CD8-positive, alpha-beta memory T cell (primary cell): ENCODE measurements at places on chromosomes 1 and 21. TPM values are rescaled to one million over a fixed set of nuclear protein-coding genes. Genes with fewer than 3 reads are reported as not detected.
A peak's percentile ranks its signal among the peaks of the same experiment; 100 is the strongest.

The YOD1 gene
- 10.3 TPM for total RNA-seq

DNA sequence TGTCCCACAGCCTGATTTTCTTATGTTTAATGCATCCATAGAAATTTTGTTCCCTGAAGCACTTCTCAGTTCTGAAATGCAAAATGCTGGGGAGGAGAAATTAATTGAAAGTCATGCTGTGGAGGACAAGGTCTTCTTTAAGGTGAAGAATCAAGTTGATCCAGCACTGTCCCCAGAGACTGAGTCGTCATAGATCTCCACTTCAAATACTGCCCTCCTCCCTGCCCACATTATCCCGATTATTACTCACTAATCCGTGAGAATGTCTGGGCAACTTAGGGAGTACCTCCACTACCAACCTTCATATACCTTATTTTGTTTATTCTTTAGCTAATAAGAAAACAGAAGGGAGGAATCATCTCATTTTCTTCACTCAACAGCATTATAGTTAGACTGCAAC is 70.0 kb upstream of the FMN2 start:
- H3K27ac ChIP-seq: no peak overlapping the region
- no peaks in the 10 kb centered on the region for H3K4me1 ChIP-seq
- no peak for DNase-seq

The SPRR2A gene
- not detected for total RNA-seq

The BMP8B gene
- 1.2 TPM for total RNA-seq

DNA sequence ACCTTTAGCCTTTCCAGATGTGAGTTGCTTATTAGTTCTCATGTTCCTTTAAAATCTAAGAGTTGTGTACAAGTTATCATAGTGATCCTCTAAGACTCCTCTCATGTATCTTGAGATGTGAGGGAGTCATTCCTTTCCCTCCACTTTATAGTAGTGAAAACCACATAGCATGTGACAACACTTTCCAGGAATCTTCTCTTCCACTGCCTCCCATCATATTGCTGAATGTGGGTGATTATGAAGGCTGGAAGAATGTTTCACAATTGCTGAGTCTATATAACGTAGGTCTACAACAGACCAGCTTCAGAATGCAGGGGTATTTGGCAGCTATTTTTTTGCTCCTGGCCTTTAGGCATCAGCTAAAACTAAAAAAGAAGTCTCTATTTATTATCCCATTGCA is 44.7 kb upstream of the LRRC7 start:
- DNase-seq: no peak
- H3K36me3 ChIP-seq: no peaks in the 10 kb centered on the region
- H3K4me1 ChIP-seq: no peaks in the 10 kb centered on the region
- no peak overlapping the region for H3K27ac ChIP-seq
- no peaks in the 10 kb centered on the region for H3K27me3 ChIP-seq
- H3K4me3 ChIP-seq: no peak overlapping the region

GRCh38 chr1:234722904-234723720 is 113.1 kb upstream of the IRF2BP2 start:
- H3K27me3 ChIP-seq: no peaks in the 10 kb centered on the region
- peaks cover 63% of the 10 kb centered on the region for H3K4me1 ChIP-seq
- peak overlapping the region; percentile 96 for H3K27ac ChIP-seq
- DNase-seq: peak; percentile 15
- H3K4me3 ChIP-seq: peak overlapping the region; percentile 57
- no peaks in the 10 kb centered on the region for H3K36me3 ChIP-seq

The GUCA2A gene
- total RNA-seq: not detected

DNA sequence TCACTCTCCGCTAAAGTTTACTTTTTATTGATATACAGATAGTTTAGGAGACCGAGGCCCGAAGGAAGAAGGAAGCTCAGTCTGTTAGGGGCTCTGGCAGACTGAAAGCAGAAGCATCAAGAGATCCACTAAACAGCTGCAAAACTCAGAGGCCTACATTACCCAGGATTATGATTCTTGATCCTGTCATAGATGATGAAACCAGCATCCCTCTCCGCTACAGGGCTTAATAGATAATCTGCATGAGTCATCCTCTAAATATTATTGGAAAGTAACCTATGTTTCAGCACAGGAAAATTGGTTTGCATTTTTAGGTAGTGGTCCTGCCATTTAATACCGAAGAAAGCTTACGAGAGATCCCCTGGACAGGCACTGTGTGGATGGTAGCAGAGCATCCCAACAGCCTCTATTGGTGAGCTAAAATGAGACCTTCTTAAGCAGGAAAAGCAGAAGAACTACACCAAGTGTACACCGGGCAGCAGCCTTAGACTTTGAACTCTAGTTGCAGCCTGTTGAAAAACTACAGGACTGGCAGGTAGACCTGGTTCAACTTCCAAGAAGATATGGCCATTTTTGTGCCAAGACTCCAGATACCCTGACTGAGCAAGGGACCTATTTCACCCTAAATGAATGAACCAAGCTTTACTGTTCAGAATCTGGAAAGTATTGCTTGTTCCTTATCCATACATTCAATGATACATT is 6.8 kb downstream of the CASQ2 start:
- no peaks in the 10 kb centered on the region for H3K27me3 ChIP-seq
- no peak for DNase-seq
- H3K36me3 ChIP-seq: no peaks in the 10 kb centered on the region
- H3K27ac ChIP-seq: no peak overlapping the region
- no peaks in the 10 kb centered on the region for H3K4me1 ChIP-seq

The ADAM30 gene
- total RNA-seq: not detected

DNA sequence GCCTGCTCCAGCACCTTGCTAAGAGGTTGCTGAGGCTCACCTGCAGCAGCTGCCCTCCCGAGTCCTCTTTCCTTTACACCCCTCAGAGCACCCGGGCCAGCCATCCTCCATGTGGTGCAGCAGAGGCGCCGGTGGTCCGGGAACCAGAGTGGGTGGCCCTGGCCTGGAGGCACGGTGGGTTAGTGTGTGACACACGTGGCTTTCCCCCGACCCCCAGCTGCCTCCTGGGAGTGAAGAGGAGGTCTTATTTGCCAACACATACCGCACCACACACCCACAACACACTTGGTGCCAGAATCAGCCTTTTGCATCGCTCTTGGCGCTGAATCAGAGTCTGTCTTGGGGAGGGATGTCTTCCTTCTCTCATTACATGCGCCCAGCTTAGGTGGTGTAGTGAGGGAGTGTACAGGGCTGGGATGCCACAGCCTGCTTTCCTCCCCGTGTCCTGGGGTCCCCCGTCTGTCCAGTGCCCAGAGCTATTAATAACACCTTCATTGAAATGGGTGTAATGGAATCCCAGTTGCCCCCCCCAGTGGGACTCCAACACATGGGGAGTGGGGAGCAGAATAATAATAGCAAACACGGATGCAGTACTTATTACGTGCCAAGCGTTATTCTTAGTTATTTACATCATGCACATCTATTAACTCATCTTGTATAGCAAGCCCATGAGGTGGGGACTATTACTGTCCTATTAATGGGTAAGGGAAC is 38.2 kb downstream of the MAPKAPK2 start:
- no peak overlapping the region for H3K4me3 ChIP-seq
- H3K27ac ChIP-seq: no peak overlapping the region
- H3K36me3 ChIP-seq: no peaks in the 10 kb centered on the region
- H3K4me1 ChIP-seq: peaks cover 37% of the 10 kb centered on the region

- H3K36me3 ChIP-seq: no peaks in the 10 kb centered on the region
- peak within 1 kb of the TSS; percentile 86 for H3K27ac ChIP-seq
- H3K4me1 ChIP-seq: peaks cover 40% of the 10 kb centered on the region
- H3K4me3 ChIP-seq: peak within 1 kb of the TSS; percentile 75
- DNase-seq: peak; percentile 41
These were observed at the start of the genes PLA2G2C and UBXN10 for GRCh38 chr1:20185834-20186782. Gene PLA2G2C, minus strand, starts transcription at chr1:20186518. Its CDS starts 9,155 bp downstream, at chr1:20177363. Gene UBXN10, plus strand, starts transcription at chr1:20186096. Its CDS starts 4,466 bp downstream, at chr1:20190562.

DNA sequence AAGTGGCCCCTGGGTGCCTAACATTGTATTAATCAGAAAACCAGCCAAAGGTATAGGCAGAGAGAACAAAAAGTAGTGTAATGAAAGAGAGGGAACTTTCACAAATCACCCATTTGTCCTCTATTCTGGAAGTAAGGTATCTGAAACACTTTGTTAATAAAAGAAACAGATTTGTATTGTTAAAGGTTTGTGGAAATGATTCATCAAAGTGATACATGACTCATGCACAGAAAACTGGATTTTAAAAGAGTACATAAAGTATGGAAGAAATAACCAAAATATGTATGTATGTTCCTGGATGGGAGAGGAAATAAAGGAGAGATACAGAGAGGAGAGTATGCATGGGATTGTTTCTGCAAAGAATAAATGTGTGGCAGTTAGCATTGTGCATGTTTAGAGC is 126.8 kb downstream of the RGS21 start:
- no peaks in the 10 kb centered on the region for H3K36me3 ChIP-seq
- H3K4me1 ChIP-seq: no peaks in the 10 kb centered on the region
- H3K27me3 ChIP-seq: no peaks in the 10 kb centered on the region
- no peak overlapping the region for H3K27ac ChIP-seq
- no peak for DNase-seq

GRCh38 chr1:25206201-25206600 is 26.1 kb downstream of the SYF2 start:
- H3K27me3 ChIP-seq: peaks cover 4% of the 10 kb centered on the region
- no peak overlapping the region for H3K4me3 ChIP-seq
- H3K36me3 ChIP-seq: no peaks in the 10 kb centered on the region
- H3K27ac ChIP-seq: no peak overlapping the region
- H3K4me1 ChIP-seq: no peaks in the 10 kb centered on the region

GRCh38 chr1:53532377-53532776 is 73.2 kb downstream of the DMRTB1 start:
- H3K4me3 ChIP-seq: no peak overlapping the region
- DNase-seq: no peak
- no peak overlapping the region for H3K27ac ChIP-seq
- no peaks in the 10 kb centered on the region for H3K4me1 ChIP-seq

GRCh38 chr21:34639882-34640788 is 25.2 kb upstream of the RCAN1 start:
- H3K27ac ChIP-seq: no peak overlapping the region
- H3K4me3 ChIP-seq: no peak overlapping the region
- H3K4me1 ChIP-seq: peaks cover 5% of the 10 kb centered on the region
- DNase-seq: no peak

- no peak for DNase-seq
- H3K27ac ChIP-seq: no peak within 1 kb of the TSS
- no peaks in the 10 kb centered on the region for H3K4me1 ChIP-seq
- no peak within 1 kb of the TSS for H3K4me3 ChIP-seq
These were observed at the start of gene KCNK2 for GRCh38 chr1:215082532-215083382. Gene KCNK2, plus strand, starts transcription at chr1:215082737. Its CDS starts 649 bp downstream, at chr1:215083386.

DNA sequence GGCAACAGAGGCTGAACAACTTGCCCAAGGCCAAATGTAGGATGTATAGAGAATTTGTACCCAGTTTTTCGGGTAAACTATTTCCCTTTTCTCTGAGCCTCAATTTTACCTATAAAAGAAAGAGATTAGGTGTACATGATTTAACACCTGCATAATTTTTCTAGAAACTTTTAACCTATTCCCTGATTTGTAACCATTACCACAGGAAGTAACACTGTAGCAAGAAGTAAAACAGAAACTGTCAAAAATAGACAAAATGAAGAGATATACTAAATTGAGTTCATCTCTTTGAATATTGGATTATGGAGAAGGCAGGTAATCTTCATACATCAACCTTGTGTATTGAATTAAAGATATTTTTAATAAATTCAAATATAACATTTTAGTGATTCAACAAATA is 136.2 kb downstream of the ZC3H11B start:
- H3K36me3 ChIP-seq: no peaks in the 10 kb centered on the region
- H3K27me3 ChIP-seq: no peaks in the 10 kb centered on the region
- H3K4me1 ChIP-seq: no peaks in the 10 kb centered on the region

- no peak overlapping the region for H3K4me3 ChIP-seq
- no peak overlapping the region for H3K27ac ChIP-seq
- no peaks in the 10 kb centered on the region for H3K27me3 ChIP-seq
- peaks cover 47% of the 10 kb centered on the region for H3K4me1 ChIP-seq
- peak; percentile 21 for DNase-seq
These were observed 125.9 kb downstream of the DMRTB1 start for GRCh38 chr1:53585129-53585528.

GRCh38 chr21:25997788-25998611 is 172.6 kb downstream of the APP start:
- H3K36me3 ChIP-seq: no peaks in the 10 kb centered on the region
- no peak overlapping the region for H3K27ac ChIP-seq
- DNase-seq: no peak
- no peak overlapping the region for H3K4me3 ChIP-seq
- H3K27me3 ChIP-seq: no peaks in the 10 kb centered on the region
- H3K4me1 ChIP-seq: no peaks in the 10 kb centered on the region

- H3K36me3 ChIP-seq: peaks cover 32% of the 10 kb centered on the region
- peaks cover 47% of the 10 kb centered on the region for H3K4me1 ChIP-seq
- peak overlapping the region; percentile 22 for H3K4me3 ChIP-seq
- no peak for DNase-seq
- no peak overlapping the region for H3K27ac ChIP-seq
- no peaks in the 10 kb centered on the region for H3K27me3 ChIP-seq
These were observed 118.6 kb upstream of the IFFO2 start for GRCh38 chr1:19074902-19075721.

GRCh38 chr1:112599477-112599876 is 19.5 kb downstream of the ST7L start:
- peaks cover 4% of the 10 kb centered on the region for H3K36me3 ChIP-seq
- no peaks in the 10 kb centered on the region for H3K27me3 ChIP-seq
- no peak for DNase-seq
- no peak overlapping the region for H3K27ac ChIP-seq

DNA sequence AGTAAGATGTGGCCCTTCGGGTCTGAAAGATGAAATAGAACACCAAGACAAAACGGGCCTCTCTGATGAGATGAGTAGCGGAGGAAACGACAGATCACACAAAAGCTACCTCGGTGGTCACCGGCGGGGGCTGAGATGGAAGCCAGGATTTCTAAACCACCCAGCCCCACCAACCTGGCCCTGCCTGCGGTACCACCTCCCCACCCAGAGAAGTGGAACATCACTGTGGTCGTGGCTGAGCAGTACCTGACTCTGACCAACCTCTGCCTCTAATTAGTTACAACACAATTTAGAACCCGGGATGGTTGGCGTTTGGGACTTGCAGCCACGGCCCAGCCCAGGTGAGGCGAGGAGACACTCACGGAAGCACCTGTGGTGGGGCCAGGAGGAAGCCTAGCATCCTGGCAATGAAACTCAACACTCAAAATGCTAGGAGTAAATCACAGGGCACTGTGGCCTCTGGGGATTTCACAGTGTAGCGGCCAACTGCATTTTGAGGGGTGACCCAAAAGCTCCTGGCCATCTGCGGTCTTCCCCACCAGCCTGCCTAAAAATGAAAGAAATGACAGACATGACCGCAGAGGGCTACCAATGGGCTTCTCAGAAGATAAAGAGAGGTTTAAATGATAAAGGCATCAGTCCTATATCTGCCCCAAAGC is 73.4 kb downstream of the ITPKB start:
- H3K4me1 ChIP-seq: peaks cover 69% of the 10 kb centered on the region
- no peak overlapping the region for H3K27ac ChIP-seq
- peaks cover 3% of the 10 kb centered on the region for H3K36me3 ChIP-seq
- H3K4me3 ChIP-seq: no peak overlapping the region
- DNase-seq: no peak
